ENCODE measurements at places on chromosomes 16 and 17.

DNA sequence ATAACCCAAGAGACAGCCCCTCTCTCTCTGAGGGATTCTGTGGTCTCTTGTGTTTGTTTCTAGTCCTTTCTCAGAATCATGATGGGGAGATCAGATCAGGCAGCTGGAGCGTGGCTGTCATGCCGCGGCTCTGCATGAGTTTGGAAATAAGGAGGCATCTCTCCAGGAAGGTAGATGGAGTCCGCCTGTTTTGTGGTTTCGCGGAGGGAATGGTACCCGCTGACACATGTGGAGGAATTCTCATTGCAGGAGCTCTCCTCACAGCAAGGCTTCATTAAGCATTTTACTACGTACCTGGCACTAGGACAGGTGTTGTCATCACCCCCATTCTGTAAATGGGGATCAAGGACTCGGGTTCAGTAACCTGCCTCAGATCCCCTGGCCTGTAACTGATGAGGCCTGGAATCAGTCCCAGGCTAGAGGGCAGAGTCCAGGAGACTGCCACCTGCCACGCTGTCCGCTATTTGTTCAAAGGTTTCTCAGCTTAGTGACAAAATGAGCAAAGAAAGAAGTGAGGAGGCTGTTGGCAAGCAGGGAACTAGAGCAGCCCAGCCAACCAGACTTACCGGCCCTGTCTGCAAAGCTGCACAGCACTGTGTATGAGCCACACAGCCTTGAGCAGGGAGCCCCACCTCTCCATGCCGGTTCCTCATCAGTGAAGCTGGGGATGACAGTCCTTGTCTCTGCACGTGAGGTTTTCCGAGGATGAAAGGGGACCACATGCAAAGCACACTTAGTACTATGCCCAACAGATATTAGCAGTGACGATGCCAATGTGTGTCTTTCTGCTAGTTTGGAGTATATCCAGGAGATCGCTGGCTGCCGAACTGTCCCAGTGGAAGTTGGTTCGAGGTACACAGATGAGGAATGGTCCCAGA lies 11.0 kb downstream of the KDM8 start:
- DNase-seq, result no peak

DNA sequence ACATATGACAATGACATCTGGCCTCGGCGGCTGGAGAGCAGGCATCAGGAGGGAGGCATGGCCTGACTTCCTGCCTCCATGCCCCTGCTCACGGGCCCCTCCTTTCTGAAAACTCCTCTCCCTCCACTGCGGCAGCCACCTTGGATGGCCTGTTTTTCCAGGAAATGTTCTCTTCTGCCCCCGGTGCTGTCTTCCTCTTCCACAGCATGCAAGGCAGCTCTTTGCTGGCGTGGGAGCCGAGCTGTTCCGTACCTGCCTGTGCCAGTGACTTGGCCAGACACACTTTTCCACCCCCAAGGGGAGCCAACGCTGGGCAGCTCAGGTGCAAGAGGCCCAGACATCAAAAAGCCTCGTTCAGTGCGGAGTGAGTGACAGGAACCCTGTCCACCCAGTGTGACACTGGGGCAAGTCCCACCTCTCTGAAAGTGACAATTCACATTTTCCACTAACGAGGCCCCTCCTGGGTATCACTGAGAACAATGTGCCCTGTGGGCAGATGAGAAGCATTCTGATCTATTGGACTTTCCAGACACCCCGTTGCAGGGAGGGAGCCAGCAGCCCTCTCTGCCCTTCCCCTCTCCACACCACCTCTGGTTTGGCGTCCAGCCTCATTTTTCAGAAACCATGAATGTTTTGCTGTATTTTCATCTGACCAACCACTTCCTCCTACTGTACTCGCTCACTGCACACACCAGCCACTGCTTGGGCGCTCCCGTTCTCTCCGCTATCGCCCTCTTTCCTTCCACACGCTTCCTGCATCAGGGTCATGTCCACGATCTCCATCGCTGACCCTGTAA lies 31.2 kb downstream of the NSMCE1 start:
- no peak for DNase-seq

- no peak for DNase-seq
Measured at GRCh38 chr16:54940279-54940604, 9.6 kb downstream of the IRX5 start.

DNA sequence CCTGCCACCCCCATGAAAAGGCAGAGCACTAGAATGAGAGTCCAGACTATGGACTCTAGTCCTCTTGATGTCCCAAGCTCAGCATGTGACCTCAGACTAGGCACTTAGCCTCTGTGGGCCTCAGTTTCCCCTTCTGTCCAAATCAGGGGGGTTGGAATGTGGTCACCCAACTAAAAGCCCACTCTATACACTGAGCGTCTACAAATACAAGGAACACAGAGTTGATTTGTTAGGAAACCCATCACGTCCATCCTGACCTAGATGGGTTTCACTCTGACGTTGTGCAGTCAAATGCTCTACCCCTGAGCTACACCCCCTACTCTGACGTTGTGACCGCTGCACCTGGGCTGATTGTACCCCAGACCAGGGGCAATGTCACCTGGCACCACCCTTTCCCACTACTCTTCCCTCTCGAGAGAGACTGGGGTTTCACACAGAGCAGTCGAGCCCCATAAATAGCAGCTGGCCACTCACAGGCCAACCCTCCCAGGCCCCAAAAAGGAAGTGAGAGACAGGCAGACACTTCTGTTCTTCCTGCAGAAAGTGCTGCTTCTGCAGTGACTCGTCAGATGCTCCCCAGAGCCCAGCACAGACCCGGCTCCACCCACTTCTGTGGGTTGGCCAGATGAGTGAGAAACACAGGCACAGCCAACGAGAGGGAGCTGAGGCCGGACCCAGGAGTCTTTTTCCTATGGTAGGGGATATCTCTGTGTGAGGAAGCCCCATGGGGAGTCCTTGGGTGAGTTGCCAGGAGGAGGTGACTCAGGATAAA lies 16.1 kb upstream of the TNFRSF13B start:
- DNase-seq, result no peak

DNA sequence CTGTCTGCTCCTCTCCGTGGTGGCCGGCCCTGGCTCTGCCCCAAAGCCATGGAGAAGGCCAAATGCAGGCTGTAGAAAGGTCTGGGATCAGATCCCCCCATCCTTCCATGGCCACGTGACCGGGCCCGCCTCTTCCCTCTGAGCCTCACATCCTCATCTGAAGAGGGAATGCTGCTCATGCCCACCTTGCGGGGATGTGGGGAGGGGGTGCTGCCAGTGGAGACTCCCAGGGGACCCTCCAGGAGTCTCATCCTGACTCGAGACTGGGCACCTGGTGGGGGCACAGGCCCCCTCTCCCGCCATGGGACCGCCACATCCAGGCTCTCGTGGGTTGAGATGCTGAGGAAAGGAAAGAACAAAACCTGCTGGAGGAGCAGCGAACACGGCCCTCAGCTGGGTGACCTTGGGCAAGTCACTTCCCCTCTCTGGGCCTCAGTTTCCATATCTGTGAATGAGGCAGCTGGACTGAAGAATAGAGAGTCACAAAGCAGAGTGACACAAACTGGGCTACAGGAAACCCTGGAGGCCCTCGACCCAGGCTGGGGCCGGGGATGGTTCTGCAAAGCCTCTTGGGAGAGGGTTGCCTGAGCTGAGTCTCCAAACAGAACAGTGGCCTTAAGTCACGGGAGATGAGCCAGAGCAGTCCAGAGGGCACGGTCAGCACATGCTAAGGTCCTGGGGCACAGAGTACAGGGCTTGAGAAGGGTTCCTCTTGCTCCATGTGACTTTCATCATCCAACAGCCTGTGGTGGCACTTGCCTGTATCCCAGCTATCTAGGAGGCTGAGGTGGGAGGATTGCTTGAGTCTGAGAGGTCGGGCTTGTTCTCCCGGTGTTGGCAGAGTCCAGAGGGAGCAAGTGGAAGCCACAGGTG lies 30.1 kb downstream of the SOCS1 start:
- no peak for DNase-seq

DNA sequence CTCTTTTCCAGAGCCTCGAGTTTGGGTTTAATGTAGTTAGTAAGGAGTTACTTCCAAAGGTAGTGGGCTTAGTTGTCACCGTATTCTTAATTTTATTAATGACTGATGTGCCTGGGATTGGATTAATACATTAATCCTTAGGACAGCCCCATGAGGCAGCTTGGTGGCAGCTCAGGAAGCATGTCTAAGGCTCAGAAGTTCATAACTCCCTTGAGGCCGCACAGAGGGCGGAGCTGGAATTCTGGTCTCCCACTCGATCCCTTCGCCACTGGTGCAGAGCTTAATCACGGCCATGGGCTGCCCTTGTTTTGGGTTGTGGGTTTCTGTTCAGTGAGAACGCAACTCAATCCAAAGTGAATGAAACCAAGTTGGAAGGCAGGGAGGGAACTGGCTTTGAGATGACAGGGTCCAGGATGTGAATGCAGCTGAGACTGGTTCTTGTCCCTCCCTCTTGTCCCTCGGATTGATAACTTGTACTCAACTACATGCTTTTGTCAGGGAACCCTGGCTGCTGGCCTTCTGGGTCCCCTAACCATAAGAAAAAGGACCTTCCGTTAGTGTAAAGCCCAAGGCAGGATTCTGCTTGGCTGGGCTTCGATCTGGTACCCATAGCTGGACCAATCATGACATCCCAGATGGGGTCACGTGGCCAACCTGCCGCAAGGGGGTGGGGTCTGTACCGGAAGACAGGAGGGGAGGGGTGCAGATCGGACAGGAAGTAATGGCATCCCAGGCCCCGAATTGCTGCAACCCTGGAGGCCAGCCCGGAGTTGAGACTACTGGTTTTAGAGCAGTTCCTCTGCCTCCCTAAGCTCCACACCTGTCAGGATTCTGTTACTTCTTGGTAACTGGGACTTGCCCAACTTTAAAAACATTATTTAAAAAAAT lies 45.4 kb downstream of the SNX20 start:
- DNase-seq, result no peak

DNA sequence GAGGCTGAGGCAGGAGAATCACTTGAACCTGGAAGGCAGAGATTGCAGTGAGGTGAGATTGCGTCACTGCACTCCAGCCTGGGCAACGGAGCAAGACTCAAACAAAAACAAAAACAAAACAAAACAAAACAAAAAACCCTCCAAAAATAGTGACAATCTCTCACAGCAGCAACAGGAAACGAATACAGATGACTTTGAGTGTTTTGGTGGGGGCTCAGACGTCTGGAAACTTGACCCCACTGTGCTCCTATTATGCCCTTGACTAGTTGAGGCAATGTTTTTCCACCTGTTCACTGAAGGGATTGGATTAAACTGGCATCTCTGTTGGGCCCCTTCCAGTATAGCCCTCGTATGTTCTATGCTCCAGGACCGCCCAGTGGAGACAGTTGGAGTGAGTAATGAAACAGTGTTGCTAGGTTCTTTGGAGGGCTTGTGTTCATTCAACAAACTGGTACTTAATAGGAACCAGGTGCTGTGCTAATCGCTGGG lies 167.0 kb downstream of the UTP18 start:
- peak; percentile 79 for DNase-seq

DNA sequence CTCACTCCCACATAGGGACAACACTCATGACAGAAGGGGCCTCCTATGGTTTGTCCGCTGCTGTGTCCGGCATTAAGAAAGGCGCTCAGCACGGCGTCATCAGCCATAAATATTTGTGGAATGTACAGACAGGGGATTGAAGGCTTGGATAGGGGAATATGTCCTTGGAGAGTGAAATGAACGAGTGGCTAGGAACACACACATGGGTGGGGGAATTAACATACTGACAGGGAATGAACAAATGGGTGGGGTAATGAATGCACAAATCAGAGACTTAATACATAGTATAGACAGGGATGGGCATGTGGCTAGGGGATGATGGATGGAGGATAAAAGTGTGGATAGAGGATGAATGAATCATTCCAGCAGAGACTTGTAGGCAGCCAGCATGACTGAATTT lies 154.0 kb upstream of the HSBP1 start:
- DNase-seq, result no peak

- DNase-seq, result no peak
Measured at GRCh38 chr16:566475-567372, at the start of gene NHLRC4. TSS of gene NHLRC4 (plus strand) at chr16:567005. CDS start at chr16:568048, 1,043 bp downstream.

DNA sequence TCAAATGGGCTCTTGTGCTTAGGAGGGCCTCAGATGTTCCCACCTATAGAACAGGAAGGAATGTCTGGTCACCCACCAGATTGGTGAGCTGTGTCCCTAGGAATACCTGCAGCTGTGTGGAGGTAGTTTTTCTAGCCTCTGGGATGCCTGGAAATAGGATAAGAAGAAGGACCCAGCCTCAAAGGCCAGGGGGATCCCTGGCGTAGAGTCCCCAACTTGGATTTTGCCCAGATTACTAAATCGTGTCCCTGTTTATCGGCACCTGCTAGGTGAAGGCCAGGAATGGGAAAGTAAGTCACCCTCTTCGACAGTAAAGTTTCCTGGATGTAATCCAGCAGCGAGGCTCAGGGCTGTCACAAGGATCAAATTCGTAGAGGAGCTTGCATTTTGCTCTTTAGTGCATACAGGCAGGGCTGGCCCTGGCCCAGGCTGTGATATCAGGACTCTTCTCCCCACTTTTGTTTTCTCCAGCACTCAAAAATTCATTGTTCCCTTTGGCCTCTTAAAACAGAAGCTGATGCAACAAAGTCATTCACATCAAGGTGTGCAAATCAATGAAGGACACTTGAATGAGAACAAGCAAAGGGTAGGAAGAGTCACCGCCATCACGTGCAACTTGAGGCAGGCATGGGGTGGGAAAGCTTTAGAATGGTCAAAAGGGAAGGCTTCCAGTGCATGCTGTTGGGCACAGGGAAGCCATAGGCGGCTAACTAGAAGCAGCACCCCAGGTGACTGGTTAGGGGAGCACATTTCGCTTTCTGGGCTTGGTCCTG lies 7.5 kb downstream of the SLC13A2 start:
- DNase-seq, result no peak

DNA sequence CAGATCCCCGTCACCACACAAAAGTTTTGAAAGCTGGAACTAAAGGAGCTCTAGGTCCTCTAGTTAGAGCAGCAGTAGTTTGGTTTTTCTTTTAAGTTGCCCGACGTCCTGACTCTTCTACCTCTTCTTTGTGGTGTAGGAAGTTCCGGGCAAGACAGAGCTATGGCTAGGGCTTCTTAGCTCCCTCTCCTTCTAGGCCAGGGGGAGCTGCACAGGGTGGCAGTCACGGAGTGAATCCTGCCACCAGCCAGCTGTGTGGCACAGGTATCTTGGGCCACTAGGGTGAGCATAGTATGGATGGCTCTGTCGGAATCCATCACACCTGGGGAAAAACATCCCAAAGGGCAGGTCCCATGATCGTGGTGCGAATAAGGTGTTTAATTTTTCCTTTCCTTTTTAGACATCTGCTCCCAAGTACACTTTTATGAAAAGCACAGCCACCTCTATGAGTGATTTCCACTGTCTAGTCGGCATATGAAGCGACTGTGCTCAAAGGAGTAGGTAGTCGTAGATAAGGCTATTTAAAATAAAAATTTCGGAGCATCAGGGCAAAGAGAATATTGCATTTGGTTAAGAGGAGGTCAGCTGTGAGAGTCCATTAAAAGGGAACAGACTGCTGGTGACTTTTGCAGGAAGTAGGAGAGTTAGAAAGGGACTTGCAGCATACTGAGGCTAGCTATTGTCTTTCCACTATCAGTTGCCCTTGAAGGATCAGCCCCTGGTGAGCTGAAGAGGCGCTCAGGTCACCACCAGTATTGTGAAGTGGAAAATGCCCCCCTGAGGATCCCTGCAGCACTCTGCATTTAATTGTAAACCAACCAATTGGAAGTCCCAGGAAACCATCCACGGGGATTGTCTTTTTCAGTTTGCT lies 2.1 kb downstream of the PRKCA start:
- no peak for DNase-seq

- no peak for DNase-seq
Measured at GRCh38 chr16:53998024-53998810, 288.4 kb downstream of the IRX3 start.
